ENCODE measurements at places on chromosomes 12 and 14. TPM values are rescaled to one million over a fixed set of nuclear protein-coding genes. Genes with fewer than 3 reads are reported as not detected.
A peak's percentile ranks its signal among the peaks of the same experiment; 100 is the strongest.

GRCh38 chr12:132772606-132773005, 11.0 kb upstream of the ANKLE2 start:
- no peak overlapping the region for H3K4me3 ChIP-seq
- no peak overlapping the region for H3K27ac ChIP-seq
- no peak for DNase-seq
- H3K36me3 ChIP-seq, result no peaks in the 10 kb centered on the region
- no peaks in the 10 kb centered on the region for H3K27me3 ChIP-seq

SAMD15 gene
- 4.2 TPM for total RNA-seq

- no peaks in the 10 kb centered on the region for H3K36me3 ChIP-seq
- H3K4me1 ChIP-seq, result no peaks in the 10 kb centered on the region
- H3K27ac ChIP-seq, result no peak overlapping the region
- no peak overlapping the region for H3K4me3 ChIP-seq
- DNase-seq, result no peak
- H3K27me3 ChIP-seq, result no peaks in the 10 kb centered on the region
Observed at GRCh38 chr12:26372866-26373265, 177.5 kb downstream of the SSPN start.

FAM222A gene
- total RNA-seq, result 0.32 TPM

ISM2 gene
- 0.59 TPM for total RNA-seq

GYS2 gene
- total RNA-seq, result 0.15 TPM

DNA sequence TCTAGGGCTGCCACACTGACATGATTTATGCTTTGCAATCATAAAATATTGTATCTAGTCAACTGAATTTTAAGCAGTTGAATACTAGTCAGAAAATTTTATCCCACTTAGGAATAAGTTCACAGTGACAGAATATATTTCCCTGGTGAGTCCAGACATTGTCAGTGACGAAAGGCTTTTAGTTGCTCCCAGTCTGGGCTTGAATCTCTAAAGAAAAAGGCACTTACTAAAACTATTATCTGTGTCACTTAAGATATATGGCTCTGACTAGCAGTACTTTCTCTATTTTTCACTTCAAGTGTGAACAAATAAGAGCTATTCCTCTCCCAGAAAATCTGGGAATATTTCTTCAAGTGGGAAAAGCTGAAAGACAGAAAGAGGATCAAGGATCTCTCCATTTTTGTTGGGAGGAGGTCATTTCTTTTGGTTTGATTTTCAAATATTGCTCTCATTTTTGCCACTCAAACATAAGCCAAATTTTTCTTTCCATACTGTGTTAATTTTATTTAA, 1262.3 kb upstream of the USP15 start:
- H3K36me3 ChIP-seq, result no peaks in the 10 kb centered on the region
- no peak overlapping the region for H3K27ac ChIP-seq
- H3K4me3 ChIP-seq, result no peak overlapping the region
- H3K4me1 ChIP-seq, result no peaks in the 10 kb centered on the region

DNA sequence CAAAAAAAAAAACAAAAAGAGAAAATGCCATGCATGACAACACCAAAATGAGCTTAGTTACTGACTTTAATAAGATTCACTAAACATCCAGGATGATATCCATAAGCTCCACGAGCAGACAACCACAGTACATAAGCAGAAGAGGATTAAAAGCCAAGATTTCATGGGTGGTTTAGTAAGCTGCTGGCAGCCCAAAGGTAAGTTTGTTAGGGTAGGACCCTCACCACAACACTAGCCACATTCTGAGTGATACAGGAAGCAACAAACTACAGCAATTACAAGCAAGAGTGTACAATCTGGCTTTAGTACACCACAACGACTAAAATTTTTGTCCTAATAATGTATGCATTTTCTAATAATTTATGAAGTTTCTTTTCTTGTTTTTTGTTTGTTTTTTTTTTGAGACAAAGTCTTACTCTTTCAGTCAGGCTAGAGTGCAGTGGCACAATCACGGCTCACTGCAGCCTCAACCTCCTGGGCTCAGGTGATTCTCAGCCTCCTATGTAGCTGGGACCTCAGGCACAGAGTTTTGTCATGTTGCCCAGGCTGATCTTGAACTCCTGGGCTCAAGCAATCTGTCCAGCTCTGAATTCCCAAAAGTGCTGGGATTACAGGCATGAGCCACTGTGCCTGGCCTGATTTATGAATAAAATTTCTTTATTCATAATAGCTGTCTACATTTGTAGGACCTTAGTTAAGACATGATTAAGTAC, 221.4 kb downstream of the MED13L start:
- no peak overlapping the region for H3K27ac ChIP-seq
- H3K4me3 ChIP-seq, result no peak overlapping the region
- H3K36me3 ChIP-seq, result no peaks in the 10 kb centered on the region
- DNase-seq, result no peak
- peaks cover 12% of the 10 kb centered on the region for H3K4me1 ChIP-seq
- H3K27me3 ChIP-seq, result no peaks in the 10 kb centered on the region

GRCh38 chr12:44875954-44876543, at the start of gene NELL2:
NELL2 (minus strand) TSS chr12:44876315; CDS start chr12:44875869, 446 bp downstream.
- no peak within 1 kb of the TSS for H3K27ac ChIP-seq
- peaks cover 3% of the 10 kb centered on the region for H3K4me1 ChIP-seq
- no peaks in the 10 kb centered on the region for H3K36me3 ChIP-seq
- peak within 1 kb of the TSS; percentile 50 for H3K4me3 ChIP-seq

GRCh38 chr12:99759444-99759843, 111.9 kb downstream of the GARIN6 start:
- DNase-seq, result no peak
- H3K27ac ChIP-seq, result no peak overlapping the region
- no peaks in the 10 kb centered on the region for H3K36me3 ChIP-seq
- H3K27me3 ChIP-seq, result no peaks in the 10 kb centered on the region
- no peak overlapping the region for H3K4me3 ChIP-seq
- no peaks in the 10 kb centered on the region for H3K4me1 ChIP-seq

GRCh38 chr14:32023540-32023939, 53.6 kb upstream of the ARHGAP5 start:
- no peaks in the 10 kb centered on the region for H3K27me3 ChIP-seq
- H3K36me3 ChIP-seq, result no peaks in the 10 kb centered on the region
- no peak overlapping the region for H3K4me3 ChIP-seq
- DNase-seq, result no peak
- no peaks in the 10 kb centered on the region for H3K4me1 ChIP-seq

- no peak overlapping the region for H3K27ac ChIP-seq
- DNase-seq, result no peak
- H3K27me3 ChIP-seq, result no peaks in the 10 kb centered on the region
- H3K36me3 ChIP-seq, result no peaks in the 10 kb centered on the region
Observed at GRCh38 chr12:4187916-4188315, 85.6 kb upstream of the CCND2 start.

GRCh38 chr14:39102265-39102968, 618 bp downstream of the SEC23A start:
- H3K27ac ChIP-seq, result peak overlapping the region; percentile 99
- H3K4me3 ChIP-seq, result peak overlapping the region; percentile 94
- H3K27me3 ChIP-seq, result no peaks in the 10 kb centered on the region
- DNase-seq, result no peak
- no peaks in the 10 kb centered on the region for H3K36me3 ChIP-seq

GRCh38 chr14:65482757-65483438, 70.4 kb downstream of the FUT8 start:
- no peak overlapping the region for H3K4me3 ChIP-seq
- no peaks in the 10 kb centered on the region for H3K4me1 ChIP-seq
- no peak for DNase-seq

DNA sequence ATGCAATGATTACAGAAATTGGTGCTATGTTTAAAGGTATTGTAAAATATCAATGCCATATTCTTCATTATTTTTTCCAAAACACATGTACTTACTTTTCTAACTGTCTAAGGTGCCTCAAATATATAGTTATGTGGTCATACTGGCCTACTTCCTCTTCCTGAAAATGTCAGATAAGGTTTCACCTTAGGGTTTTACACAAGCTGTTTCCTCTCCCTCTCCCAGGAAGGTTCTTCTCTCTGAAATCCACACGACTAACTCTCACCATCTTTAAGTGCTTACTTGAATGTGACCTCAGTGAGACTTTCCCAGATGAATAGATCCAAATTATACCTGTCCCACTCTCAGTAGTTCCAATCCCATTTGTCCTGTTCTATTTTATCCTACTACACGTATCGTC, 11.6 kb upstream of the CLEC4D start:
- H3K27ac ChIP-seq, result no peak overlapping the region
- no peaks in the 10 kb centered on the region for H3K36me3 ChIP-seq
- no peak for DNase-seq
- no peaks in the 10 kb centered on the region for H3K27me3 ChIP-seq
- no peaks in the 10 kb centered on the region for H3K4me1 ChIP-seq

DNA sequence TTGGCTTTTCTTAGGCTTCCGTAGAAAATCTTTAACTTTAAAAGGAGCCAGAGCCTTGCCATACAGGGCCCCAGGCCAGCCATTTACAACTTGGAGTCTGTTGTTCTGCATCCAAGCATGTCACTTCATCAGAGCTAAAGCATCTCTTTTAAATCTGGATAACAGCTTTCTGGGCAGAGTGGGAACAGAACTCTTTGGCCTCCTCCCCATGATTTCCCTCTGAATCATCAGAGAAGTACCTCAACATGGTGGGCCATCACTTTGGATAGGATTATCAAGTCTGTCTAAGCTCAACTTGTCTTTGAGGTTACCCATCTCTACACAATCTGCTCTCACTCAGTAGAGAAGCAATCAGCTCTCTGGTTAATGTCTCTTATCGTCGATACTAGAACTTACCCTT, 170.9 kb downstream of the SLC6A15 start:
- H3K27ac ChIP-seq, result no peak overlapping the region
- H3K27me3 ChIP-seq, result no peaks in the 10 kb centered on the region
- DNase-seq, result no peak
- no peak overlapping the region for H3K4me3 ChIP-seq
- no peaks in the 10 kb centered on the region for H3K4me1 ChIP-seq

DNA sequence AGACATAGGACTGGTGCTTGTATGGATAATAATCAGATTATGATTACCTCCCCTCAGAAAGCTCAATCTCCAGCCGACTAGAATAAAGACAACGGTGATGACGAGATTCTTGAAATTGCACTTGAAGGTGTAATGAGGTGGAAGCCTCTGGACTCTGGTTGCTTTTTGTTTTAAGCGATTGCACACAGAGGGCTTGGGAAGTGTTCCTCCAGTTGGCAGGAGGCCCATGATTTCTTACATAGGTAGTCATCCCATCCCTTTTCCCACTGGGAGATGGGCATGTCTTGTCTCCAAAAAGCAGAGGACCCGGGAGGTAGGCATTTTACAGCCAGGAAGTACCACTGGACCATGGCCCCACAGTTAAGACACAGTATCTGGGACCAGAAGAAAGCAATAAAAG, 165.7 kb upstream of the FKBP4 start:
- H3K27me3 ChIP-seq, result no peaks in the 10 kb centered on the region
- peaks cover 5% of the 10 kb centered on the region for H3K4me1 ChIP-seq
- H3K36me3 ChIP-seq, result no peaks in the 10 kb centered on the region
- no peak overlapping the region for H3K27ac ChIP-seq
- H3K4me3 ChIP-seq, result no peak overlapping the region
